ENCODE measurements at places on chromosomes 2 and 18. TPM values are rescaled to one million over a fixed set of nuclear protein-coding genes. Genes with fewer than 3 reads are reported as not detected.
A peak's percentile ranks its signal among the peaks of the same experiment; 100 is the strongest.

- peak; percentile 13 for DNase-seq
Measured at GRCh38 chr2:215236131-215236530, 75.7 kb upstream of the ATIC start.

DNA sequence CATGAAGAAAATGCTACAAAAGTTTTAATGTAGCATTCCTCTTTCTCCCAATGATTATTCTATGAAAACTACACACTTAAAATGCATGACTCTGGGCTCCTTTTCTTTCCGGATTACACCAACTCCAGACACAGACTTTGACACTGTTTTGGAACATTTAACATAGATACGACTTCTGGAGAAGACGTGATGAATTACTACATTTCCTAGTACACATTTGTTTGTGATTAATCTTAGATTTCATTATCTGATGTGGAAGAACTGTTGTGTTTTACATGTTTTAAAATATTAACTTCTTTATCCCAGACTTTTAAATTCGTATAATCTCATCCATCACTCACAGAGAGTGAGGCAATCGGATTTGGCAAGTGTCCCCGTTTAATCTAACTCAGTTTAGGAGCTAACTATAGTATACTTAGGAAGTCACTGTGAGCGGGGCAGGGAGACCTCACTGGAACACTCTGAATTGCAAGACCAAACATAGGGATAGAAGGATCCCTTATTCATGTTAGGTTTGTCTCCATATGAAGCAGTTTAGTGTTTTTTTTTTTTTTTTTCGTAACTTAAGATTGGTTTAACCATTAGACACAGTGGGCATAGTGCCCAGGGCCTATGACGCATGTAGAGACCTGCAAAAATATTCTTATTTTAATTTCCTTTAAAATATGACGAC lies 66.7 kb downstream of the PDE1A start:
- no peak for DNase-seq

DNA sequence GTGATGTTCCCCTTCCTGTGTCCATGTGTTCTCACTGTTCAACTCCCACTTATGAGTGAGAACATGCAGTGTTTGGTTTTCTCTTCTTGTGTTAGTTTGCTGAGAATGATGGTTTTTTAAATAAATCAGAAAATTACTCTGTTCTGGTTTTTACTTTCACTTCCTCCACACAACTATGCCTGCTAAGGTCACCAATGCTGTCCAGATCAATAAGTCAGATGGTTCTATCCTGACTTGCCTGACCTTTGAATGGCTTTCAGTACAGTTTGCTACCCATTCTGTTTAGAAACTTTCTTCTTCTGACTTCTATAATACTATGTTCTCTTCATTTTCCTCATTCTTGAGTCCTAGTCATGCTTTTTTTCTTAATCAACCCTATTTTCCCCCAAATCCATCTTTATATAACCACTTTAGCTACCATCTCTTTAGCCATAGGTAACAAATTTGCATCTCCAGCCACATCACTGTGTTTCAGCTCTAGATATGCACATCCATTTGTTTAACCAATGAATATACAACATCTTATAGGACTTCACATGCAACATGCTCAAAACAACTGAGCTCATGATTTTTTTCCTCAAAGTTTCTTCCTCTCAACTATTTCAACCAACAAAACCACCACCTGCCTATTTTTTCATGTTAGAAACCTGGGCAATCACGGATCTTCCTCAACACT lies 58.8 kb upstream of the SLC38A11 start:
- no peak for DNase-seq

DNA sequence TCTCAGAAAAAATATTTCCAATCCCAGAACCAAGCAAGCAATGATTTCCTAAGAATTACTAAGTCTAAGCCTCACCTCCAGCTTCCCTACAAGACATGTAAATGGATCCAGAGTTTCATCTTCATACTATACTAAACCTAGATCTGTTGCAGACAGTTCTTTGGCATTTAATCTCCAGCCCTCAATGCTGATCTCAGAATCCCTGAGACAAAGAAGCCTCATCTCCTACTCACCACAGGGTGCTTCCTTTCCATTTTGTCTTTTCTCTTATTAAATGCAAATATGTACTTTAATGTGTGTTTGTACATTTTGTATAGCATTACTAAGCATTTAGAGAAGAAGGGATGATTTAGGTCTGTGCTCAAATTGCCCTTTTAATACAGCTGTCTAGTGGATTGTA lies 954.9 kb downstream of the TDRD15 start:
- DNase-seq = no peak

DNA sequence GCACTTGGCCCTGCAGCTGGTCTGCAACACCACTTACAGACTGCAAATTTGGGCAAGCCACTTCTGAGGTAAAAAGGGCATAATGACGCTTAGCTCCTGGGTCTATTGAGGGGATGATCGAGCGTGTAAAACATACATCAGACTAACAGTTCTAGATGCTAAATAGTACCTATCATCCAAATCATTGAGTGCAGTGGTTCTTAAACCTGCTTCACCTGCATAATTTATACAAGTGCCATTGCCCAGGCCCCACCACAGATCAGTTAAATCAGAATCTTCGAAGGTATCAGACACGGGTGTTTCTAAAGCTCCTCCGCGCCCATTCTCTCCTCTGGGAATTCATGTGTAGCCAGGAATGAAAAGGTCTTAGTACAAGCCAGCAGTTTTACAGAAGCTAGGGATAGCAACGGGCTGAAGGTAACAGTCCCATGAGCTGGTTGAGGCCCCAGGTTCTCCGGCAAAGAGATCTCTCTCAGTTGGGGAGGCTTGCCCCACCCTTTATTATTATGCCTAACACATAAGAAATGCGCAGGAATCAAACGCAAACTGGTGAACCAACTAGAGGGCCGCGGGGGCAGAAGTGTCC lies 737 bp upstream of the RNF181 start:
- no peak for DNase-seq

TMEM169 gene
- 1.6 TPM for polyA plus RNA-seq

SGPP2 gene
- 8.2 TPM for polyA plus RNA-seq

- no peak for DNase-seq
Measured at GRCh38 chr2:48228345-48228684, 301.6 kb upstream of the STON1 start.

GRCh38 chr2:147711031-147711430 lies 133.8 kb upstream of the ACVR2A start:
- no peak for DNase-seq

GRCh38 chr2:39723497-39723896 lies 55.6 kb downstream of the THUMPD2 start:
- no peak for DNase-seq

GKN2 gene
- polyA plus RNA-seq = not detected

SUPT7L gene
- 28.1 TPM for polyA plus RNA-seq

All from kidney (tissue), 22 donors.